ENCODE measurements at places on chromosomes 16 and 17.
A peak's percentile ranks its signal among the peaks of the same experiment; 100 is the strongest.

DNA sequence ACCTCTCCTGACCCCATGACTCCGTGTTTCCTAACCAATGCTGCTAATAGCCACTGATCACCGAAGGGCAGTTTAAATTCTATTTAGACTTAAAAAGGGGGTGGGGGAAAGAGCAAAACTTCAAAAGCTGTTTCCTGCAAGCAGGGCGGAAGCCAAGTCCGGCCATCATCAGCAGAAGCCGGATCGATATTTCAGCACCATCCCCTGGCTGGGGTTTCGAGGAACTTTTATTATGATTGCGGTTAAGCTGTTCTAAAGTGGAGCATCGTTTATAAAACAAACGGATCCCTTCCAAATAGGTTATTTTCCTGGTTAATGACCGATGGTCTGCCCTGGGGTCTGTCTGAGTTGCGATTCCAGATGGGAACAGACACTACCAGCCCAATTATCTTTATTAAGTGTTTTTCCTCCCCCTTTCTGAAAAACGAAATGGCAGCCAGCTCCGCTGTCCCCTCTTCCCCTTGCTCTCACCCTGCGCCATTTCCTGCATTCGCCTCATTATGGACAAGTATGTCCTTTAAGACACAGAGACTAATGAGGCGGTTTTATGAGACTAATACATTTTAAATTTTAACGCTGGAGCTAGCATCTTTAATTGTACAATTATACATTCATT lies 76.1 kb upstream of the IRX3 start:
- no peak for DNase-seq

DNA sequence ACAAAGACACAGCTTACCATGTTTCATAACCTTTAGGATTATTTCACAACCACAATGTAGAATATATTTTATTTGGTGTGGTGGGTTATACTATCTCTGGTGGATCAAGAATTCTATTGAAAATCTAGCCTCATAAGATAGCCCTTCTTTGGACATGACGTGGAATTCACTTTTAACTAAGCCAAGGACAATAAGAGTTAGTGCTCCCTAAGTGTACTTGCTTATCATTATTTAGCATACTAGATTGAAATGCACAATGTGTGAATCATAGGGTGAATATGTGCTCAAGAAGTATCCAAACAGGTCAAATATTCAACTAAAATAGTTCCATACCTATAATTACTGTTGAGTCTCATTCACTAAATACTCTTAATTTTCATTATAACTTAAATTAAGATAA lies 1179.5 kb upstream of the GOT2 start:
- DNase-seq = no peak

DNA sequence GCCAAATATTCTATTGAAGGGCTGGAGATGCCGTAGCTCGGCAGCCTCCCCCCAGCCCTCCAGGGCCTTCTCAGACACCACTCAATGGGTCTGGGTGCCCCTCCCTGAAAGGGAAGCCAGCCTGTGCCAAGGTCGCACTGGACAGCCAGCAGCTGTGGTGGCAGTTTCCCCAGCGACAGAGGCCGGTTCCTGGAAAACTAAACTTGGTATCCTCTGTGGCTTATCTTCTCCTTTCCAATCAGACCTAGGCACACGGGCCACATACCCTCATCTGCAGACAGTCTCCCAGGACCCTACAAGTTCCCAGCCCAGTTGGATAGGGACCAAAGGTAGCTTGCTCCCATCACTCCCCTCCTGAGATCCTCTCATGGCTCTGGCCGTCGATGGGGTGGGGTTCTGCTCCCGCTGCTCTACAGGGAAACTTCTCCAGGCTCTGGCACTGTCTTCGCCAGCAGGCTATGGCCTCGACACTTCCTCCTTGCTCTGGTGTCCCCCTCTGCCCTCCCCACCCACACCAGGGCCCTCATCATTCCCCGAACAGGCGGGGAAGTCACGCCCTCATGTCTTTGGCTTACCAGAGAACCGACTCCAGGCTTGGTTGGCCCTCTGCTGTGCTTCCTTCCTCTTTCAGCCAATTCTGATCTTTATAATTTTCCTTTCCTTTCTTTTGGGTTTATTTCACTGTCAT lies 18.3 kb upstream of the IL21R start:
- no peak for DNase-seq

GRCh38 chr16:87050142-87050541 lies 267.1 kb downstream of the C16orf95 start:
- no peak for DNase-seq

- DNase-seq = no peak
These were observed 207.0 kb upstream of the CACNG3 start for GRCh38 chr16:24049113-24049512.

GRCh38 chr16:89407925-89408300 lies 82.4 kb downstream of the ANKRD11 start:
- no peak for DNase-seq

- DNase-seq = peak; percentile 74
These were observed at the start of gene ITGAX for GRCh38 chr16:31354394-31355291. ITGAX (plus strand) TSS chr16:31355176; CDS start chr16:31355255, 79 bp downstream.

DNA sequence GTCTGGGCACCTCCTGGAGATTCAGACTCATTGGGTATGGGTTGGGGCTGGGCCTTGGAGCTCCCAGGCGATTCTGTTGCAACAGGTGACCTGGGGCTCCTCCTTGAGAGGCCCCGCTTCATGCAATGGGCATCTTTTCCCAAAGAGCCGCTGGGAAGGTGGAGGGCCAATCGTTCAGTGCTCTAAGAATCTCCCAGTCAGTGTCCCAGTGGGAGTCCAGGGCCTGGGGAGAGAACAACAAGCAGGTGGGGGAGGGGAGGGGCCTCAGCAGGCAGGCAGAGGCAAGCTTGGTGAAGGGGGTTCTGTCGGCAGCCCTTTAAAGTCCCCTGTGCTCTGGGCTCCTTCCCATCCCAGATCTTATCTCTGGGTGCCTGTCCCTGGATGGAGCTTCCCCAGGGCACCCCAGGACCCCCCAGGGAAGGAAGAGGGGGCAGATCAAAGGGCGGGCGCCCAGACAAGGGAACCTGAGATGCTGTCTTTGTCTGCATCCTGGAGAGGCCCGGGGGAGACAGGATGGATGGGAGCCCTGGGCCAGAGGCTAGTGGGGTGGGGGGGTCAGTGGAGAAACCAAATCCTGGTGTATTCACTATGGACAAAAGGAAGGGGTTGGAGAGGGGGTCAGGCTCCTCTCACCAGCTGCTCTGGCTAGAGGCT lies 30.5 kb upstream of the NXPH3 start:
- DNase-seq = no peak

DNA sequence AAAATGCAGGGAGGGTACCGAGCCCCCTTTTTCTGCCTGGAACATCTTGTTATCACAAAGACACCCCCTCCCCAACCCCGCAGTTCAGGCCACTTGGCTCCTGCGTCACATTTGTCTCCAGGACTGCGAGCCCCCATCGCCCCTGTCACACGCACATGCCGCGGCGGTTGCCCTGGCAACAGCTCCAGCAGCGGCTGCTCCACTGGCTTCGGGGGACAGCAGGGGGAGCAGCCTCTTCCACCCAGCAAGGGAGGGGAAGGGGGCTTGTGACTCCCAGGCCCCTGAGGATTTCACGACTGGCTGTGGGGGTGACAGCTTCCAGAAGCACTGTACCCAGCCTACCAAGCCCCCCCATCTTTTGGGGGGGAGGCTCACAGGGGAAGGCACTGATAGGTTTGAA lies 2.6 kb downstream of the BAIAP3 start:
- DNase-seq = no peak

DNA sequence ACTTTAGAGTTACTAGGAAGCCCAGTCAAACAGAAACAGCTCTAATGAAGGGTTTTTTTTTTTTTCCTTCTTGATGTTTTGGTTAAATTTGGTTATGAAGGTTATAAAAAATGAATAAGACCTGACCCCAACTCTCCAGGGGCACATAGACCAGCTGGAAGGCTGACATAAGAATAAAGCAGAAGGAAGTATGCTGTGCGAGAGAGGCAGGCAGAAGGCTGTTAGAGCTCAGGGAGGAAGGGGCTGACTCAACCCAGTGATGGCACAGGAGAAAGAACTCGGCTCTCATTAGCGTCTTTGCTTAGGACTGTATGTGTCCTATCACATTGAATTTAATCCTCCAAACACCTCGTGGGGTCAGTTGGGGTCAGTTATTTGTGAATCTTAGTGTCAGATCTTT lies 474.6 kb downstream of the PMP22 start:
- no peak for DNase-seq

DNA sequence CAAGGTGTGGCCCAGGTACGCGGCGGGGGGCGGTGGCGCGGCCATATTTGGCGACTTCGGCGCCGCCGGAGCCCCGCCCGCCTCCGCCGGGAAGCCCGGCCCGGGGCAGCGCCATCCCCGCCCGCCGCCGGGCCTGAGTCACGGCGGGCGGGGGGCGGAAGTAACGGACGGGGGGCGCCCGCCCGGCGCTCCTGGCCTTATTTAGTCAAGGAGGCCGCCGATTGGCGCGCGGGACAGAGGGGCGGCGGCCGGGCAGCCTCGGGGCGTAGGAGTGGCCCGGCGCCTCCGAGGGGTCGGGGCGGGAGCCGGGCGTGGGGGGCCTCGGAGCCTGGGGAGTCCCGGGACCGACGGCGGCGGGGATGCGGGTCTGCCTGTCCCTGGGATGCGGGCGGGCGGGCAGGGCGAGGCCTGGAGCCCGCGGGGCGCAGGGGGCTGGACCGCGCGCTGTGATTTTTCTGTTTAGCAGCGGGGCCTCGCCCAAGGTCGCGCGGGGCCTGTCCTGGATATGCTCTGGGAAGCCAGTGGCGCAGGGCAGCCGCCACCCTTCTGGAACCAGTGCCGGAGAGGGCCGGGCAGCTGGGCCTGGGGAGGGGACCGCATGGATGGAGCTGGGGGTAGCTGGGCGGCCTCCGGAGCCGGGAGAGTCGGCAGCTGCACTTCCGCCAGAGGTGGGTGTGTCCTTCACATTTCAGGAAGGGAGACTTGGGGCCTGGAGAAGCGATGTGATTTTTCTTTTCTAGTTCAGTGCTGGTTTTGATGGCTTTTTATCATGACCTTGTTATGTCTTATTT lies 2.3 kb upstream of the ACTG1 start:
- DNase-seq = peak; percentile 91

DNA sequence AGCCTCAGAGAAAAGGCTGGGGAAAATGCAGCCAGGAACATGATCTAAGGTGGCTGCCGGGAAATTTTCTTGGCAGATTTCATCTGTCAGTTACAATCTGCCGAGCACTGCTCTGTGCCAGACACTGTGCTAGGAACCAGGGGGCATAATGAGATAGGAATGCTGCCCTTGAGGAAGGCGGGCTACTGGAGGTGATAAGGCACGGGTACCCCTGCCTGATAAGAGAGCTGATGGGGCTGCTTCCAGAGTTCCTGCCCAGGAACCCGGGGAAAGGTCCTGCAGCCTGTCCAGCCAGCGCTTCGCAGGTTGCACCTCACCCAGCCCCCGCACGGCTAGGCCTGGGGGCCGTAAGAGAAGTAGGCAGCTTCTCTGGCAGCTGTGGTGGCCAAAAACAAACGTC lies 3.1 kb downstream of the SCNN1G start:
- no peak for DNase-seq

DNA sequence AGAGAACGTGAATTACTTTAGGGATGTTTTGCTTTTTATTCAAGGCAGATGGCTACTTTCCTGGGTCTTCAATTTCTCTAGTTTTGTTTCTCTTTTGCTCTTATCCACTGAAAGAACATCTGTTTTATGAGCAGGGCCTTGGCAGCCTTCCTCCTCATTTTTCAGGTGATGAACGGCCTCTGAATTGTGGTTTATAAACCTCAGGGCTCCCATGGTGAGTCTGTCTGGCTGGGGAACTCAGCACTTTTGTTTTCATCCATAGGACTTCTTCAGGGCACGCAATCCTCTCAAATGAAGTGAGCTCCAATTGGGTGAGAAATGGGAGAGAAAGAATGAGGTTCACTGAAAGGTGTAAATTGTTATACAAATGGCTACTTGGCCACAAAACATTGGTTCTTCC lies 186.4 kb upstream of the ERCC4 start:
- no peak for DNase-seq

DNA sequence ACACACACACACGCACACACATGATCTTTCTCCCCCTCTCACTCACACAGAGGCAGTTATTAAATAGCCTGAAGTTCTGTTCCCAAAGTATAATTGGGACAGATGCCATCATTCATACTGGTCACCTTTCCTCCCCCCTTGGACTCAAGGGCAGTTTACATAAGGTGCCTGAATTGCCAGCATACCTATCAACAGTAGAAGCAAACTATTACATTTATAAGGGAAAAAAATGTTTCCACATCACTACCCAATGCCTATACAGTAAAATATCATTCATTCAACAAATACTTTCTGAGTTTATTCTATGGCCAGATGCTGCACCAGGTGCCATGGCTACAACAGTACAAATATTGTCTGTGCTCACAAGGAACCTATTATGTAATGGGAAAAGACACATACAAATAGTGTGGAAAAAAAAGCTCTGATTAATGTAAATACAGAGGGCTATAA lies 6.3 kb downstream of the CNTD1 start:
- DNase-seq = no peak

- DNase-seq = no peak
These were observed 97.2 kb downstream of the NOG start for GRCh38 chr17:56690441-56691291.

- DNase-seq = no peak
These were observed 49.9 kb downstream of the RBFOX1 start for GRCh38 chr16:7382521-7382920.

DNA sequence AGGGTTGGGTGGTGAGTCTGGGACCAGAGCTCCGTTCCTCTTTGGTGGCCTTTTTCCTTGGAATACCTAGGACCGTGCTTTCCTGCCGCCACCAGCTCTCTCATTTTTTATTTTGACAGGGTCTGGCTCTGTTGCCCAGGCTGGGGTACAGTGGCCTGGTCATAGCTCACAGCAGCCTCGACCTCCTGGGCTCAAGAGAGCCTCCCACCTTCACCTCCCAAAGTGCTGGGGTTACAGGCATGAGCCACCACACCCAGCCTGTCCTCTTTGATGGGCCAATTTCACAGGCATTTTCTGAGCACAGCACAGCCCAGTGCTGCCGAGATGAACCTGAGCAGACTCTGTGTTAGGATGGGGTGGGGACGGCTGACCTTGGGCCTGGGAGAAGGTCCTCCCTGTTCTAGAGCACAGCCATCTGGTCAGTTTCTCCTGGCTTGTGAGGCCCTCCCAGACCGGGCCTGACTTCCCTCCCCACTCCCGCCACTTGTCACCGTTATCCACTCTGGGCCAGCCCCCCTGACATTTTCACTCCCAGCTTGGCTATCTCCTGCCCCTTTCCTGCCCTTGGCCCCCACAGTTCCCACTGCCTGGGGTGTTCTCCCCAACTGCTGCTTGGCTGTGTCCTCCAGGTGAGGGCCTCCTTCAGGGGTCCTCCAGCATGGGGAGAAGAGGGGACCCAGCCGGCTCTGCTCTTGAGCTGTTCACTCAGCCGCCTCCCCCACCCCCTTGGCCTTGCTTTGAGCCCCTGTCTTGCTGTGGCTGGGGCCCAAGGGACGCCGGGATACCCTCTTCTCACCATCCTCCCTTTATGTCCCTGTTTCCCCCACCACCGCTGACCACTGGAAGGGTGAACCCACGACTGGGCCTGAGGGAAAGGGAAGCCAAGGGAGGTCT lies 5.0 kb downstream of the ADCY7 start:
- no peak for DNase-seq
